Upper lobe of left lung (tissue), 6 donors: ENCODE measurements at places on chromosomes 5 and 9.

DNA sequence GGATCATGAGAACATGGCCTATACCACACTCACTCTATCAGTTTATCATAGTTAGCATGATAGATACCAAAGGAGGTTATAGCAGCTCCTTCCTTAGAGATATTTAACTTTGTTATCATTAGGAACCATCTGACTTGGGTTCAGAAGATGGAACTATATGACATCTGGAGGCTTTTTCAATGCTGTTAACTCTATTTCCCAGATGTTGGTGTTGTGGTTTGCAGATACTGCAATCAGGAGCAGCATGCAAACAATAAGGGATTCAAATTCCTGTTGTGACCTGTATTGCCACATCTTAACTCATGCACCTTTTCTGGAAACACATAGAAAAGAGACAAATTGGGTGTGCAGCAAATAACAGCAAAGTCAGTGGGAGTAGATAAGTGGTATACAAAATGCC is 201.7 kb downstream of the NNT start:
- H3K27ac ChIP-seq, result no peak overlapping the region
- H3K27me3 ChIP-seq, result no peaks in the 10 kb centered on the region
- no peak for DNase-seq
- no peaks in the 10 kb centered on the region for H3K4me1 ChIP-seq

DNA sequence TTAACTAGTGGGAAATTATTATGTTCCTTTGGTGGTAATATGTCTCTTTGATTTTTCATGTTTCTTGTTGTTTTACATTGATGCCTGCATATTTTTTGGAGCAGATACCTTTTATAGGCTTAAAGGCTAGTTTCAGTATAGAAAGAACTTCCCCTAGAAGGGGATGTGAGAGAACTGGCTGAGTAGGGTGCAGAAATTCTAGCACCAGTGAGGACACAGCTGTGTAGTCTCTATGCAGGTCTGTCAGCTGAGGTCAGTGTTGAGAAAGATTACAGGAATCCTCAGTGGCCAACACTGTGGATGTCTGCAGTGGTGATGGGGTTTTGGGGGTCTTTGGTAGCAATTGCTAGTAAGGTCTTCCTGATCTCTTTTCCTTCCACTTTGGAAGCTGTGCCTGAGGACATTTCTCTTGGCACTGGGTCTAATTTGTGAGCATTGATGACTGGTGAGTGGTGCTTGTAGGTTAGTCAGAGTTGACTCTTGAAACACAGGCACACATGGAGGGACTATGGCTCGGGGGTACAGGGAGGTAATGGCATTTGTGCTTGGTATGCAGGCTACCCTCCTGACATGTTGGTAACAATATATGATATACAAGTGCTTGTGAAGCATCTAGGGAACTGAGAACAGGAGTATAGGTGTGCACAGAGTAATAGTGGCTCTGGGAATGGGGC is 221.4 kb downstream of the SPATA31D1 start:
- DNase-seq, result no peak
- H3K27me3 ChIP-seq, result no peaks in the 10 kb centered on the region

DNA sequence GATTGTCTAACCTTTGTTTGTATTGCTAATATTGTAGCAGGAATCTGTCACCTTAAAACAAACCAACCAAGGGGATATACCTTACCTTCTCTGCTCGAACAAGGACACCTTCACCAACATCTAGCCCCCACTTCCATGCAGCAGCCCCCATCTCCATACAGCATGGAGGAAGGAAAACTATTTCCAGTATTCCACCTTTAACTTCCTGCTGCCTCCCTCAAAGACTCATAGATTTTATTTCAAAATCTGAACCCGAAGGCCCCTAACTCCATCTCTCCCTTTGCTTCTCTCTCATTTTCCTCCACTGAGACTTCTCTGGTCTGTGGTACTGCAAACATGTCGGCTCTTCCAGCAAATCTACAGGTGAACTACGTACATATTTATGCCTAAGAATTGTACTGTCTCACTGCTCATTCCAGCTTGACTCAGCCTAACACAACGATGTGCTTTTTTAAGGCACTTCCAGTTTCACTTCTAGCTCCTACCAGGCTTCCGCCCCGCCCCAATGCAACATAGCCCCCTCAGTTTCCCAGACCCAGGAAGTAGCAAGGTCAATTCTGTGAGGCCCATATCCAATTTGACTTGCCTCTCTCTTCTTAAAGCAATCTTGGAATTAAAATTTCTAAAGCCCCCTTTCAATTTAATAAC is 70.7 kb upstream of the RNF38 start:
- no peaks in the 10 kb centered on the region for H3K27me3 ChIP-seq
- H3K4me1 ChIP-seq, result peaks cover 25% of the 10 kb centered on the region
- no peak for DNase-seq

- H3K27ac ChIP-seq, result no peak overlapping the region
- no peaks in the 10 kb centered on the region for H3K27me3 ChIP-seq
- H3K4me3 ChIP-seq, result no peak overlapping the region
- H3K4me1 ChIP-seq, result peaks cover 5% of the 10 kb centered on the region
- H3K36me3 ChIP-seq, result no peaks in the 10 kb centered on the region
These were observed 830.4 kb upstream of the ZNF608 start for GRCh38 chr5:125576822-125577221.
